ENCODE measurements at places on chromosomes 7 and 10. TPM values are rescaled to one million over a fixed set of nuclear protein-coding genes. Genes with fewer than 3 reads are reported as not detected.
A peak's percentile ranks its signal among the peaks of the same experiment; 100 is the strongest.

MET gene
- 24.6 TPM for total RNA-seq

DNA sequence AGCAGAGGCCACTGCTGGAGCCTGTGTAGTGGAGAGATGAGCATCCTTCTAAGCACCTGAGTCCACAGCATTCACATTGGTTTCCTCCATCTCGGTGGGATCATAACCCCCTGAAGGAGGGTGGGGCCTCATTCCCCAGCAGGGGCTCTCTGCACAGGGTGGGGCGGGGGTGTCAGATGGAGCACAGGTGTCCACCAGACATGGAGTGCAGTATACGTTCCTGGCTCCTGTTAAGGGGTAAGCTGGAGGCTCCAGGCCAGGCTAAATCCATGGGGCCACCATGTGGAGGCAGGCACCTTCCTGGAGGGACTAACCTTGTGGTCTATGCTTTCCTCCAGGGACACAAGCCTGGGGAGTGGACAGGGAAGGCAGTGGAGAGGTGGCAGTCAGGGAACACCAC, 252.6 kb downstream of the GRID1 start:
- no peak for DNase-seq

DNA sequence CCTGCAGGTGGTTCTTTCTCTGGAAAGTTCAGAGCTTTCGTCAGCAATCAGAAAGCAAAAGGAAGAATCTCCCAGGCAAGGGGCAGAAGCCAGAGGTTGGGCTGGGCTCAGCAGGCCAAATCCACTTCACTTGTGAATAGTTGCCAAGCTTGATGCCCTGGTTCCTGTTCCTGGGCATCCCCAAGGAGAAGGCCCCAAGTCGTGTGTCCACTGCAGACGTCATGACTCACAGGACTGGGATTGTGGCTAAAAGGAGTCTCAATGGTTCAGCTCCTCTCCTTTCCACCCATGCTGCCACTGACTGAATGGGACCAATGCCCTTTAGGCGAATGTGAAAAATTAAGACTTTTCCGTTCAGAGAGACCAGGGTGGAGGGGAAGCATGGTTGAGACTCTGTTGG, 38.6 kb upstream of the TRIM8 start:
- DNase-seq: no peak

DNA sequence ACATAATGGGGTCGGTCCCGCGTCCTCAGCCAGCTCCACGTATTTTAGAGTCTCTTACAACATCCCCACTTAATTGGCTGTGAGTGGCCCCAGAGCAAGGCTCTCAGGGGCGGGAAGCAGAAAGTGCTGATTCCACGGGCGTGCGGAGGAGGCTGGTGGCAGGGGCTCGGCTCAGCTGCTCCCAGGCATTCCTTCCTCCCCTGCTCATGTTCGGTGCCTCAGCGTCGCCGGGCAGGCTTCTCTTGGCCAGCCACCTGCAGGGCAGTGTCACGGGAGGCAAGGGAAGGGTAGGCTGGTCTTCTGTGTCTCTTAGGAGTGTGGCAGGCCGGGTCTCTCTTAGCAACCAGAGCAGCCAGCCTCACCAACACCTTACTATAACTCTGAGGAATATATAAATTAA, 33.8 kb downstream of the IL15RA start:
- peak; percentile 90 for DNase-seq

GRCh38 chr10:99648717-99649116, 10.6 kb upstream of the ENTPD7 start:
- no peak for DNase-seq

DOCK4 gene
- 34.2 TPM for total RNA-seq
